ENCODE measurements at places on chromosomes 2 and 18.
A peak's percentile ranks its signal among the peaks of the same experiment; 100 is the strongest.

- peak; percentile 87 for DNase-seq
These were observed 2.9 kb upstream of the MAL start for GRCh38 chr2:95022309-95023221.

- no peak for DNase-seq
These were observed 195.9 kb upstream of the TCF4 start for GRCh38 chr18:55783921-55784320.

- peak; percentile 9 for DNase-seq
These were observed 71.1 kb downstream of the DOCK10 start for GRCh38 chr2:224971214-224971613.

DNA sequence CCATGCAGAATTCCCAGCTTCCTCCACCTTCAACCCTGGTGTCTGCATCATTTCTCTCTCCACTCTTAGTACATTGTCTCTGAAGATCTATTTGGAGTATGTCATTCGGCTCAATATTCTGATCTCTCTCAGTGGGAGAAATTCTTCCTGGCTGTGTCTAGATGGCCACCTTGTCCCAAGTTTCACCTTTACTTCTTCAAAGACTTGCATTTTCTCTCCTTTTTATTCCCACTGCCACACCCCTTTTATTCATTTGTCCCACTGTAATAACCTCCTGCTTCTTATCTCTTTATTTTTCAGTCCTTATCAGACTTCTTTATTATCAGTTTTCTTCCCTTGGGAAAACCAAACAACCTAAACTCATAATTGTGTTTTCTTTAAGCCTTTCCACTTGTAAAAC lies 54.3 kb upstream of the CERS6 start:
- no peak for DNase-seq

DNA sequence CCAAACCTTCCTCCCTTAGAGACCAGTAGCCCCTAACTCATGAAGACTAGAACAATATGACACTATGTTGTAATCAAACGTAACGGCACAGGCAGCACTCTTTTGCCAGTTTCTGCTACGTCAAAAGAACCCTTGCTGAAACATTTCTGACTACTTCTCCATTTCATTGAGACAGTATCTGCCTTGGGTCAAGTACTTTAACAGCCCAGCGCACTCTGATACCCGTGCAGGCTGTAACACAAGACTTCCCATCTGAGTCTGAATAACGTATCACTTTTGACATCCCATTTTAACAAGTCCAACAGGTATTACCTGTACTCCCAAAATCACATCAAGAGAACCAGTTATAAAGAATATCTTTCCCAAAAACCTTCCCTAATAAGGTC lies 38.4 kb downstream of the TBC1D8 start:
- no peak for DNase-seq

DNA sequence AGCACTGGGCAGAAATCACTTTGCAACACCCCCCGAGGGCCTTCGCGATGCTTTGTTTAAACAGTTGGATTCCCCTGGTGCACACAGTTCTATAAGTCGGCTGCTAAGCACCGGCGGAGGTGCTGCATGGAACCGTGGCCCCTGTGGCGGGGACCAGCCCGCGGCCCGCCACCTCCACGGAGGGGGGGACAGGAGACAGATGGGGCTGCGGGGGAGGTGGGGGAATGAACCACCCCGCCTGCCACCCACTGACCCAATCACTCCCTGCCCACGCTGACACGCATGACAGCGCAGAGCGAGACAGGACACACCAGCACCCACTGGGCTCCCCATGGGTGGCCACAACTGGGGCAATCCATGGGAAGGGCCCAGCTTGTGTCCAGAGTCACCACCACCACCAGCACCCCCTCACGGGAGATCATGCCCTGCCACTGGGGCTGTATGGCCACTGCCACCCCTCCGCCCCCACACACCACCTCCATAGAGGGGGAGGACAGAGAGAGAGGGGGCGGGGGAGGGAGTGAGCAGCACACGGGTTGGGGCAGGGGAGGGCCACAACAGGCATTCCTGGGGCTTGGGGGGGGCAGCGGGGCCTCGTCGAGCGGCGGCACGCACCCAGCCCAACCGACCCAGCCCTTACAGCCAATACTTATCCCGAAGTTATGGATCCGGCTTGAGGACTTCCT lies 118.3 kb upstream of the ANKRD30BL start:
- DNase-seq, result no peak

- DNase-seq, result no peak
These were observed 4.1 kb downstream of the FIGN start for GRCh38 chr2:163731735-163732134.

DNA sequence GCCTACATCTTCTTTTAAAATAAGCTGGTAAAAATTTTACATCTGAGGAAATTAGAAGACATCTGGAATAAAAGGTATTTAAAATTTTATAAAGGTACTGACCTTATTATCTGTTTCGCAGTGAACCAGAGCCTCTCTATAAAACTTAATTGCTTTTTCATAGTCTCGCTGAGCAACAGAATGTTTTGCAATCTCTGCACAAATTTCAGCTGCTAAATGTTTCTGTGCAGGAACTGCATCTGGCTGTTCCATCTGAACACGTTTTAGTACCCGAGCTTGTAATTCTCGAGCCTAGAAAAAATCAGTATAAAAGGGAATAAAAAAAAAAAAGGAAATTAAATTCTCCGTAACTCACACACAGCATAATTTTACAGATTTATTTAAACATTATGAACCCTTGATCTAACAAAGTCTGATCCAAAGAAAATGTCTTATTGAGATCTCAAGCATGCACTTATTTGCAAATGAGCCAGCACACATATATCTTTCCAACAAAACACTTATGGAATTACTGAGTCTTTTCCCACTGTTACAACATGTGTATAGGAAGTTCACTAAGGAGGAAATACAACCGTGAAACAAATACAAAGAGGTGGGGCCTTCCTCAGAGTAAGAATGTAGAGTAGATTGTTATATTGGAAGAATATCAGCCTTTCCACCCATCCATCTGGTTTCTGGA lies 51.8 kb downstream of the TTC21B start:
- no peak for DNase-seq

DNA sequence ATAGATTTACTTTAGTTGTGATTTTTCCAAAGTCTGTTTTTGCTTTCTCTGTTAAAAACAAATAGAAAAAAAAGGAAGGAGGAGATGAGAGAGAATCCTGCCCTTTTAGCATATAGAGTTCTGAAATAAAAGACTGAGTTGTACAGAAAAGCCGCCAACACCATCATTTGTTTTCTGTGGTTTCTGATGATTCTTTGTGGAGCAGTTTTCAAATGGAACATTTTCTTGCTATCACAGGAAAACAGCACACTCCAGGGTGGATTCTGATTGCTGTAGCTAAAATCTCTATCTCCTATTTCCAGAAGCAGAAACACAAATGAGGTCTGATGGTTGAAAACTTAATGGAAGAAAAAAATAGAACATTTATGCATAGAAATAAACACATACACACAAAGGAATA lies 144.6 kb upstream of the L3MBTL4 start:
- no peak for DNase-seq

GRCh38 chr2:68387408-68388350 lies 22.6 kb downstream of the PLEK start:
- DNase-seq, result no peak

- DNase-seq, result no peak
These were observed 67.3 kb downstream of the B3GNT2 start for GRCh38 chr2:62263076-62263715.

DNA sequence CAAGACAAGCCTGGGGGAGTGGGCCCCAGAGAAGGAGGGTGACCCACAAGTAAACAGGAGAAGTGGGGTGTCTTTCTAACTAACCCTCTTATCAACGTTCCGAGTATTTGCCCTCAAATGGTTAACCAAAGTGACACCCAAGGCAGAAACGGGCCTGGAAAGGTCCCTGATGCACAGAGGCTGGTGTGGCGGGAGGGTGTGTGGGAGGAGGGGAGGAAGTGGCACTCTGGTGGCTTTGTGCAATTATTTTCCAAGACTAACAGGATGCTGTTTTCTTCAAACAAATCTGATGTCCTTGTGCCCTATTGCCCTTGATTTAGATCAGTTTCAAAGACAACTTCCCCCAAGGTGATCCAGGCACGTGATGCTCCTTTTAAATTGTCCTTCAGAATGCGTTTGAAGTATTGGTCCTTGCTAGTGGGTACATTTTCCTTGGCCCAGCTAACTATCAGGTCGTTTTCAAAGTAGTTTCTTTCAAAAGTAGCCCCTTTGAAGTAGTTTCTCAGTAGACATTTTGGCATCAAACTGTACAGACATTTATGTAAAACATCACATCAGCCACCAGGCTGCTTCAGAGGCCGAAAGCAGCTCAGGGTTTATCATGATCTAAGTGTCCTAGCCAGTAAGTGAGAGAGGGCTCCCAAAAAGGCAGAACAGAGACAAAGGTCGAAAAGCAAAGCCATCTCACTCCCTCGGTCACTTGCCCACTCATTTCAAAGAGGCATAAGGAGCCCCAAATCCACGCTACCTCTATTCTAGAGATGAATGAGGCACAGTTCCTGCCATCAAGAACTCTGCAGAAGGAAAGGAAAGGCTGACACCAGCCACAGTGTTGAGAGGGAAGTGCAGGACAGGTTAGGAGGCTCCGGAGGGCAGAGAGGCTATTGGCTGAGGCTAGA lies 371.1 kb upstream of the ID2 start:
- peak; percentile 36 for DNase-seq

DNA sequence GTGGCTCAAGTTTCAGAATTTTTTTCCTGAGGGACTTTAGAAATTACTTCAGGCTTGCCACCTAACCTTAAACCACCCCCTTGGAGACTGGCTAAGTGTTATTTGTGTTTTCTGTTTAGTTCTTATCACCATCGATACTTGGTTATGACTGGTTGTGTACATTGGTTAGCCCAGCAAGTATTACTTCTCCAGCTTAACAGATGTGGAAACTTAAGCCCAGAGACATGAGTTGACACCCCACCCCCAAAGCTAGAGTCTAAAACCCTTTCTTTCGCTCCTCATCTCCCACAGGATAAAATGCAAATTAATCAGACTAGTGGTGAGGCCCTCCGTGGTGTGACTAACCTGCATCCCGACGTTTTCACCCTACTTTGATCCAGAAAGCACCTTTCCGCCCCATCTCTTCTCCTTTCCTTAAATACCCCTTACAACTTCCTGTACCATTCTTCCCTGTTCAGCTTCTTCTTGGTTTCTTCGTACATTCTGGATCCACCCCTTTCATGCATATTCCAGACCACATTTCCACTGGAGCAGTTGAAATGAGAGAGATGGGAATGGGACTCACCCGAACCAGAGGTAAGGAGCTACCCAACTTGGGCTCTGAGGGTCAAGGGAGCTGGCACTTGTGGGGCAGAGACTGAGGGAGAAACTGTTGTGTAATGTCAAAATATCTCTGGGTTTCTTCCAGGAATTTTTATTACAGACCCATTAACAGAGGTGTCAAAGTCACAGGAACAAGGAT lies 819 bp upstream of the MAP3K2 start:
- DNase-seq, result no peak

DNA sequence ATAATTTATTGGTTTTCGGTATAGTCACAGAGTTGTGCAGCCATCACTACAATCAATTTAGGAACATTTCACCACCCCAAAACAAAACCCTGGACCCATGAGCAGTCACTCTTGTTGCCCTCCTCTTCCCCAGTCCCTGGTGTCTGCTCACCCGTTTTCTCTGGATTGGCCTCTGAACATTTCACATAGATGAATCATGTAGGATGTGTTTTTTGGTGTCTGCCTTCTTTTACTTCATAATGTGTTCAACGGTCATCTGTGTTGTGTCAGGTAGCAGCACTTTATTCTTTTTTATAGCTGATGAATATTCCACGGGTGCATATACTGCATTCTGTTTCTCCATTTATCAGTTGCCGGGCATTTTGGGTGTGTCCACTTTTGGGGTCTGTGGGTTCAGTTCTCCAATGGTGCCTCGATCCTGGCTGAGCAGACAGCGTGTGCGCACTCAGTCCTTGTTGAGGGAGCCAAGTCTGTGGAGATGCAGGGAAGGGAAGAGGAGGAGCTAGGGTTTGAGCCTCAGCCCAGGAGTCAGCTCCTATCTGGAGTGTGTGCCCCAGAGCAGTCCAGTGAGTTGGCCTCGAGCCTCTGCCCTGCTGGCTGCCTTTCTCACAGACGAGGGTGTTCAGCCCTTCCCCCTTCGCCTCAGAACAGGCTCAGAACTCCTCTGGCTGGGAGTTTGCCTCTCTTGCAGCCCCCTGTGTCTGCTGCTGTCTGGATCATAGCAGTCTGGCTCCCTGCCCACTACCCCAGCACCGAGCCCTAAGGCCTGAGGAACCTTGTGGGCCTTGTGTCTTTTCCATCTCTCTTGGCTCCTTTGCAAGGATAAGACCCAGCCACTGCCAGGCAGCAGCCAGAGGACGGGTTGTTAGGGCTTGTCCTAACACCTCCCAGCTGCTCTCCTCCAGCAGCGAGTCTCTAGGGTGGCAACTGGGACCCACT lies 18.0 kb downstream of the C2orf74 start:
- no peak for DNase-seq

GRCh38 chr2:173568054-173568453 lies 213.4 kb downstream of the CDCA7 start:
- no peak for DNase-seq

DNA sequence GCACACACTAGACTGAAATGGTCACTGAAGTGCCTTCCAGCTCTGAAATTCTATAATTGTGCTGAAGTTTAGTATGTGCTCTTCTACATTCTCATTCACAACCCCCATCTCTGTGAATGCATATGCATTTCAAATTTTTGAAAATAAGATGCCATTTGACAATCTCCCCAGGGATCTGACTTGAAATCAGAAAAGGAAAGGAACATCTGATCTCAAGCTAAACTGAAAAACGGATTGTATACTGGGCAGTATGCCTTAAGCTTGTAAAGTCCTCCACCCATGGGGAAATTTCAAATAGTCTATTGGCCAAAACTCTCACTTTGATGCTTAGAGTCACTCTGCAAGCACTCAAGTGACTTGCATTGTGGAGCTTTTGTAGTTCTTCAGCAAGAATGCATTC lies 22.9 kb downstream of the FAP start:
- DNase-seq, result no peak

GRCh38 chr2:174971868-174972781 lies 33.1 kb downstream of the CHN1 start:
- DNase-seq, result no peak

GRCh38 chr18:6221602-6222014 lies 193.1 kb downstream of the L3MBTL4 start:
- no peak for DNase-seq

DNA sequence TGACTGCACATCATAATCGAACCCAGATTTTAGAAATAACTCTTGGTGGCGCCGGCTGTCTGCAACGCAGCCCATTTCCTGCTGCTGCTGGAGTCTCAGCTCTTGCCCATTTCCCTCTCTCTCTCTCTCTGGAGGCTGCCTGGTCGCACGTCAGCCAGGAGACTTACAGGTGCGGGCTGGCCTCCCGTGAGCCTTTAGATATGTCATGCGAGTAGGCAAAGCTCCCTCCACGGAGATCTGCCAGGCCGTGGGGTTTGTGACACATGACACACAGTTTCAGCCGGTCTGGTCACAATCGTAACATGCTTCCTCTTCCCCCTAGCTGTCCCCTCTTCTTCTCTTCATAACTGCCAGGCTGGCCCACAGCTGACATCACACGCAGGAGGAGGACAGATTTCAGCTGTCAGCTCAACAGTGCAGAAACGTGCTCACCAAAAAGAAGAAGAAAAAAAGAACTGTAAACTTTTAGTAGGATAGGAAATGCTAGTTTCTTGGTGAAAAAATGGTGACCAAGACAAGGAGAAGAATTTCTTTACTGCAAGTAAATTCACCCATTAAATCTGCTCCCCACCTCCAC lies 489.3 kb downstream of the ZNF516 start:
- no peak for DNase-seq

Measured in activated CD4-positive, alpha-beta T cell treated with anti-CD3 and anti-CD28 coated beads, Interleukin-2, amount 50 U/mL, for 1 hour (primary cell).